ENCODE measurements at places on chromosomes 2 and 18. TPM values are rescaled to one million over a fixed set of nuclear protein-coding genes. Genes with fewer than 3 reads are reported as not detected.

Gene SERPINB3
- 0.18 TPM for polyA plus RNA-seq

Gene HOXD10
- polyA plus RNA-seq: not detected

Gene KIAA2012
- polyA plus RNA-seq: not detected

Gene TRABD2A
- polyA plus RNA-seq: 17.6 TPM

Gene PRKAG3
- polyA plus RNA-seq: not detected

All from H1 (cell line).